ENCODE measurements at places on chromosomes 16 and 17. TPM values are rescaled to one million over a fixed set of nuclear protein-coding genes. Genes with fewer than 3 reads are reported as not detected.
A peak's percentile ranks its signal among the peaks of the same experiment; 100 is the strongest.

The TIMP2 gene
- 0.86 TPM for total RNA-seq

The KCNJ18 gene
- not detected for total RNA-seq

The CA5A gene
- total RNA-seq, result not detected

The TGFB1I1 gene
- total RNA-seq, result 2.7 TPM

DNA sequence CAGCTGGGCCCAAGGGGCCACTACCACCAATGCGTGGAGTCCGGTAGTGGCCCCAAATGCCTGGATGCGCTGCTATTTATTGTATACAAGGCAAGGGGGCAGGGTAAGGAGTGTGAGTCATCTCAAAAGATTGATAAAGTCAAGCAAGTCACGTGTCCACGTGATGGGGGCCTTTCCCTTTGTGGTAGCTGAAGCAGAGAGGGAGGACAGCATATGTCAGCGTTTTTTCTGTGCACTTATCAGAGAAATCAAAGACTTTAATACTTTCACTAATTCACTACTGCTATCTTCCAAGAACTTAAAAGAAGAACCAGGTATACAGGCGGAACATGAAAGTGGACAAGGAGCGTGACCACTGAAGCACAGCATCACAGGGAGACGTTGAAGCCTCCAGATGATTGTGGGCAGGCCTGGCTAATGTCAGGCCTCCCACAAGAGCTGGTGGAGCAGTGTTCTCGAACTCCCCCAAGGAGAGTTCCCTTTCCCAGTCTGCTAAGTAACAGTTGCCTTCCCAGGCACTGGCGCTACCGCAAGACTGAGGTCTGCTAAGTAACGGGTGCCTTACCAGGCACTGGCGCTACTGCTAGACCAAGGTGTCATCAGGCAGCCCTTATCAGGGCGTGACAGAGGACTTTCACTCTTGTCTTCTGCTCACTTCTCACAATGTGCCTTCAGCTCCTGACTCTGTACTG is 10.8 kb upstream of the ASB16 start:
- H3K27me3 ChIP-seq, result no peaks in the 10 kb centered on the region
- H3K27ac ChIP-seq, result peak overlapping the region; percentile 42
- peaks cover 7% of the 10 kb centered on the region for H3K4me1 ChIP-seq
- ATAC-seq, result peak; percentile 74

DNA sequence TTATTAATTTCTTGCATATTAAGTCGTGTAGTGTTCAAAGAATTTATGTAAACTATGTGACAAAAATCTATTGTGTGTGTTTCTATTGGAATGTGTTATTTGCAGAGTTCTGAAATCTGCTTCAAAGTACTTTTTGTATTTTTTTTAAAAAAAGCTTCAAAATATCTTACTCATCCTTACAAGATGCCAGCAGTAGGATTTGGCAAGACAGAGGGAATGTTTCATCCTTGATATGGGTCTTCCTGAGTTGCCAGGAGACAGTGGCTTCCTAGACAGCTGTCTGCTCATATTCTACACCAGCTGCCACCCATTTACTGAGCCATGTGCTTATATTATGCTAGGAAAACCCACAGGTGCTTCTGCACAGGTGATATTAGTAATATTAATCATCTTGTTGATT is 36.4 kb downstream of the EFCAB5 start:
- no peak for ATAC-seq
- no peaks in the 10 kb centered on the region for H3K4me1 ChIP-seq
- no peak overlapping the region for H3K4me3 ChIP-seq
- H3K36me3 ChIP-seq, result no peaks in the 10 kb centered on the region

DNA sequence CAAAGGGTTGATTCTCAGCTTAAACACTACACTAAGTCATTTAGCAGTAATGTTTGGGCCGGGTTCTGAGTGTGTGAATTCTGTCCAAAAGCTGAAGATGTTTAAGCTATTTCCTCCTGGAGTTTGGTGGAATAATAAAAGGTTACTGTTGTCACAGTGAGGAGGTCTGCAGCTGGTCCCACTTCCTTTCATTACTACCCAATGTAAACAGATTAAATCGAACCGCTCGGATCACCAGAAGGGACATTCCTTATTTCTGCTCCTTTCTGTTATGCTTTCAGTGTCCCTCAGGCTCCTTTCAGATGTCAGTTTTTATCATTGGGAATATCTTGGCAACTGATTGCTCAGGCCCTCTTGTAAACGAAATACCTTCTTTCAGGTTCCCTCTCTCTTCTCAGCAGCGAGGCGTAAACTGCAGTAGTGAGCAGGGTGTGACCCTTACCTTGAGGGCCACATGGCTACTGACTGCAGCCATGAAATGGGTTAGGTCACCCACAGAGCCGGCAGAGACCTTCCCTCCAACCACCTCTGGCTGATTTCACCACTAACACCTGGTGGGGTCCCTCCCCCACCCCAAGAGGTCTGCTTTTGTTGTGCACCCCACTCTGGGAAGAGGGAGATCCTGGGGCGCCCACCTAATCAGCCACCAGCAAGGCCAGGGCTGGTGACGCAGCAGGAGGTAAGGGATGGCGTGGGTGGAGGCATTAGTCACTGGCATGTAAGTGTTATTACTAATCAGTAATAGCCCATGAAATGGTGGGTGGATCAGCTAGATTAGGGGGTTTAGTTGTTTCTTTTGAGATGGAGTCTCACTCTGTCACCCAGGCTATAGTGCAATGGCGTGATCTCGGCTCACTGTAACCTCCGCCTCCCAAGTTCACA is 117.6 kb downstream of the VPS53 start:
- H3K27ac ChIP-seq, result no peak overlapping the region
- no peaks in the 10 kb centered on the region for H3K4me1 ChIP-seq
- peak; percentile 81 for ATAC-seq
- H3K4me3 ChIP-seq, result no peak overlapping the region
- H3K36me3 ChIP-seq, result peaks cover 31% of the 10 kb centered on the region
- no peaks in the 10 kb centered on the region for H3K27me3 ChIP-seq

DNA sequence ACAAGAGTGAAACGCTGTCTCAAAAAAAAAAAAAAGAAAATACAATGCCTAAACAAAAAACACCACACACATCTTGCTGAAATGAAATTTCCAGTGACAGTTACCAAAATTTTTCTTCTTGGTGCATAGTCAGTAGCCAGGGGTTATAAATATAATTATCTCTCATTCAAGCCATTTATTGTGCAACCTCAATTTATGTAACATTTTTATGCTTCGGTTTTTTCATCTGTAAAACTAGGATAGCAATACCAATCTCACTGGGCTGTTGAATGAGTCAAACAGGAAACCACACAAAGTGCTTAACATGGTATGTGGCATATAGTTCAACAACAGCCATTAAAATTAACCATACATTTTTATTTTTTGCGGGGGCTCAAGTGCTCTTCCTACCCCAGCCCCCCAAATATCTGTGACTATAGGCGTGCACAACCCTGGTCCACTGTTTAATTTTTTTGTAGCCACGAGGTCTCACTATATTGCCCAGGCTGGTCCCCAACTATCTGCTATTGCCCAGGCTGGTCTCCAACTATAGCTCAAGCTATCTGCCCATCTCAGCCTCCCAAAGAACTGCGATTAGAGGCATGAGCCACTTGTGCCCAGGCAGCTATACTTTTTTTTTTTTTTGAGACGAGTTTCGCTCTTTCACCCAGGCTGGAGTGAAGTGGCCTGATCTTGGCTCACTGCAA is 2.6 kb downstream of the COG4 start:
- peaks cover 19% of the 10 kb centered on the region for H3K4me1 ChIP-seq
- peak overlapping the region; percentile 76 for H3K27ac ChIP-seq
- peak overlapping the region; percentile 100 for H3K4me3 ChIP-seq
- no peaks in the 10 kb centered on the region for H3K27me3 ChIP-seq
- peaks cover 52% of the 10 kb centered on the region for H3K36me3 ChIP-seq

DNA sequence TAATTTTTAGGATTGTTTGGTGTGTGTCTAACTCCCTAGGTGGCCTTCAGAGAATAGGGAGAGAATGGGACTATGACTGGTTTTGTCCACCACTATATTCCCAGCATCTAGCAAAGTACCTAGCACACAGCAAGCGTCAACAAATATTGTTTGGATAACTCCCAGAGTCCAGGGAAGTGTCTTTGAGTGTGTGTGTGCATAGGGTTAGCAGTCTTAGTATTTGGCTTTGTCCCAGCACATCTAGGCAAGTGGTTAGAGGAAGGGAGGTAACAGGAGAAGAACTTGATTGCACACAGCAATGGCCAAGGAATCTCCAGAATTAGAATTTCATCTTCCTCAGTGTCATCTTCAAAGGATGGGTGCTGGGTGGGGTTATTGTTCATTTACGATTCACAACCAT is 385.4 kb upstream of the CDH5 start:
- no peaks in the 10 kb centered on the region for H3K36me3 ChIP-seq
- no peak overlapping the region for H3K4me3 ChIP-seq
- H3K27me3 ChIP-seq, result peaks cover 12% of the 10 kb centered on the region

DNA sequence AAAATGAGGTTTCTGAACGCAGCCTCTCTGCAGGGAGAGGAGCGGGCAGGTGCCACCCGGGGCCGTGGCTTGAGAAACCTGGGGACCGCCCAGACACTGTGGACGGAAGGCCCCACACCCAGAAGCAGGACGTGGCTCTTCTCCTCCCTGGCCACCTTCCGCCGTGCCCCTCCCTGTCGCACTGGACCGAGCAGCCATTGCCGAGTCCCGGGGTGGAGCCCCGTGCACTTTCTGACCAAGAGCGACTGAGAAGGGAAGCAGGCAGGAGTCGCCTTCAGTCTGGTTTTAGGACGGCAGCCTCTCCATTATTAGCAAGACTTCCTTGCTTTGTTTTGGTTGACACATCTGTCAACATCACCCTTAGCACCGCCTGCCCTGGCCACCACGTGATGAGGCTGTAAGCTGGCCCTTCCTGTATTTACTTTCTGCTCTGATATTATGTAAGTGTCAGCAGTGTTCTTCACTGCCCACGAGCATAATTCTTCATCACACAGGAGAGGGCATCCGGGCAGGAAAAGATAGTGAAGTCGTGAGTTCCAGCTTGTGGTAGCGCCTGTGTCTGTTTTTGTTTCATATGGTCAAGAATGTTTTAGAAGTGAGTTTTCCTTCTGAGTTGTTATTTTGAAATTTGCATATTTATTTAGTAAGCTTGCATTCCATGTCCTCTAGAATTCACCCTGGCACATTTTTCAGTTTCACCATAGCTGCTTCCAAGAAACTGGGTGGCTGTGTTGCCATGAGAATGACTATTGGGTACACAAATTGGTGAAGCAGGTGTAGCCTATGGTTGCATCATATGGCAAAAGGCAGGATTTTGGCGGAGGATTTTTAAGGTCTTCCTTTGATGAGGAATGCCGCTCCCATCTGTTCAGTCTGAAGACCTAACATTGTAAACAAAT is 1.0 kb downstream of the HERPUD1 start:
- peak; percentile 30 for ATAC-seq
- no peaks in the 10 kb centered on the region for H3K27me3 ChIP-seq
- peak overlapping the region; percentile 99 for H3K4me3 ChIP-seq
- H3K4me1 ChIP-seq, result peaks cover 31% of the 10 kb centered on the region
- peak overlapping the region; percentile 99 for H3K27ac ChIP-seq

DNA sequence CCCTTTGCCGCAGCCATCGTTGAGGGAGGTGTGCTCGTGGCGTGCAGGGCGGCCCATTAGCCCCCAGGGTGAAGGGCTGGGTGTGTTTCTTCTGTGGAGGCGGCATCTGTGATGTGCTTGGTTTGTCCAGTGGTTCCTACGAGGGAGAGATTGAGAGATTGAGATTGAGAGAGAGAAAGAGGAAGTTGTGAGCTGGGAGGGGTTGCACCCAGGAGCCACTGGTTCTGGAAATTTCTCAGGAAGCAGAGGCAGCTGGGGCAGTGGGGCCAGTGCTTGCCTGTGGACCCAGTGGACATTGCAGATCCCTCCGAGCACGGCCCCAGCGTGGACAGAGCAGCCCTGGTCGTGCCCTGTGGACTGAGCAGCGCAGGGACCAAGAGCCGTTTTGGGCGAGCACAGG is 72.0 kb upstream of the ZNF750 start:
- no peaks in the 10 kb centered on the region for H3K27me3 ChIP-seq
- H3K4me1 ChIP-seq, result no peaks in the 10 kb centered on the region
- ATAC-seq, result no peak
- peaks cover 36% of the 10 kb centered on the region for H3K36me3 ChIP-seq
- H3K4me3 ChIP-seq, result no peak overlapping the region
- peak overlapping the region; percentile 82 for H3K27ac ChIP-seq

- H3K4me3 ChIP-seq, result no peak overlapping the region
- H3K4me1 ChIP-seq, result peaks cover 19% of the 10 kb centered on the region
- H3K36me3 ChIP-seq, result no peaks in the 10 kb centered on the region
- H3K27ac ChIP-seq, result no peak overlapping the region
- H3K27me3 ChIP-seq, result peaks cover 25% of the 10 kb centered on the region
Observed at GRCh38 chr16:57348327-57348726, 10.3 kb upstream of the CCL22 start.

GRCh38 chr17:44557651-44558285 is 484 bp downstream of the FZD2 start:
- H3K4me3 ChIP-seq, result peak overlapping the region; percentile 85
- peaks cover 51% of the 10 kb centered on the region for H3K27me3 ChIP-seq
- ATAC-seq, result peak; percentile 56
- H3K27ac ChIP-seq, result no peak overlapping the region
- peaks cover 12% of the 10 kb centered on the region for H3K4me1 ChIP-seq
